Activated naive CD4-positive, alpha-beta T cell (primary cell): ENCODE measurements at places on chromosomes 1 and 21.

- DNase-seq: peak; percentile 56
Measured at GRCh38 chr1:109075531-109076490, at the start of gene TAF13. Gene TAF13, minus strand, starts transcription at chr1:109076003. Its CDS starts 56 bp downstream, at chr1:109075947.

GRCh38 chr1:100039591-100039990, 69.8 kb downstream of the SLC35A3 start:
- no peak for DNase-seq

DNA sequence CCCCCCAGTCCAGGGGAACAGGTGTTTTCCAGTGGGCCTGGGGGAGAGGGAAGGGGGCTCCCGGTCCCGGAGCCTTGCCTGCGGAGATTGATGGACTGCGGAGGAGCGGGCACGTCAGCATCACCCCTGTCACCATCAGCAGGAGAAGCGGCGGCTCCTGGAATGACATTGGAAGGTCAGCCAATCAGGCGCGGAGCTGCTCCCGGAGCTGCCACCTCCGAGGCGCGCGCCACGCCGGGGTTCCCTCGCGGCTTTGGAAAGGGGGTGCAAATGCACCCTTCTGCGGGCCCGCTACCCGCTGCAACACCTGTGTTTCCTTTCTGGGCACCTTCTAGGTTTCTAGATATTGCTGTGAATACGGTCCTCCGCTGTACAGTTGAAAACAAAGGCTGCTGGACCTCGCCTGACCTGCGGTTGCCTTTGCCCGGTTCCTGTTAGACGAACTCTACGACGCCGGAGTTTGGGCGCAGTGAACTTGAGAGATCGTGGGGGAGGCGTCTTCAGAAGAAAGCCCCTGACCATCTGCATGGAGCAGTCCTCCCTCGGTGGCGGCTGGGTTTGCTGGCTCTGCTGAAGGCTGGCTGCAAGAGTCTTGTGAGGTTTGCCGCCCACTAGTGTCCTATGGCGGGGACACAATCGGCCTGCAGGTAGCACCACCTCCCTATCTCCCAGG, 5.3 kb downstream of the DSCAM start:
- no peak for DNase-seq

- peak; percentile 64 for DNase-seq
Measured at GRCh38 chr1:206923009-206923960, 1.5 kb upstream of the FCMR start.

DNA sequence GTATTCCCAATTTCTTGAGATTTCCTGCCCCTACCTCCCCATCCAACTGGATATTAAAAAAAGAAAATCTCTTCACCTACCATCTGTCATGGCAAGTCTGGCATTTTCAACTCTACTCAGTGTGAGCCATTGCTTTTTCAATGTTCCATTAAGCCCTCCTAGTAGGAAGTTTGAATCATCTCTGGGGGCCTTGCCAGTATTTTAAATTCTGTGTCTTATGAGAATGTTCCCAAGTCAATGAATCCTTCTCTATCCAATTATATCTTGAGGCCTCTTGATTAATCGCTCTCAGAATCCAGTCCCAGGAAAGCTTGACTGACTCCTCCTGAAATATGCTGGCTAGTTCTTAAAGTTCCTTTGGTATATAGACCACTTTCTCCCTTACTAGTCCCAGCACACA, 91.5 kb downstream of the NGF start:
- DNase-seq: no peak

DNA sequence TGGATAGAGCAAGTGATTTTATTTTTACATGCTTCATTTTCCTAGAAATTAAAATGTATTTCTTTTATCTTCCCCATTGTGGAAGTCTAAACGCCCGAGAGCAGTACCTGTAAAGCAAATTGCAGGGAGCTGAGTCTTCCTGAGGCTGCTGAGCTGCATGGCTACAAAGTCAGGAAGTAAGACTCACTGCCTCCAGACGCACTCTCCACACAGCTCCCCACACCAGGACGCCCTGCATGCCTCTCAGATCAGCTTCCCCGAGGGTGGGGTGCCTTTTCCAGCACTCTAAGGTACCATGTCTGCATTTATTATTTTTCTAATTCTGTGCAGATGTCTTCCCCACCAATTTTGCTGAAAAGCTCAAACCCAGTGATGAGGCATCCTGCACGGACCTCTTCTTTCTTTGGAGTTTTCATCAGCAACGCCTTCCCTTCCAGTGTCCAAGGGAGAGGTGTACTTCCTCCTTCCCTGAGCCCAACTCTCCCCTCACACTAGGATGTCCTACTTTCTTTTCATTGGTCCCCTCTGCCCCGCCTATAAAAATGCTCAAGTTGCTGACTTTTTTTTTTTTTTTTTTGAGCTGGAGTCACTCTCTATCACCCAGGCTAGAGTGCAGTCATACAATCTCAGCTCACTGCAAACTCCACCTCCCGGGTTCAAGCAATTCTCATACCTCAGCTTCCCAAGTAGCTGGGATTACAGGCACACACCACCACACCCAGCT, 114.7 kb downstream of the PCNX2 start:
- no peak for DNase-seq

DNA sequence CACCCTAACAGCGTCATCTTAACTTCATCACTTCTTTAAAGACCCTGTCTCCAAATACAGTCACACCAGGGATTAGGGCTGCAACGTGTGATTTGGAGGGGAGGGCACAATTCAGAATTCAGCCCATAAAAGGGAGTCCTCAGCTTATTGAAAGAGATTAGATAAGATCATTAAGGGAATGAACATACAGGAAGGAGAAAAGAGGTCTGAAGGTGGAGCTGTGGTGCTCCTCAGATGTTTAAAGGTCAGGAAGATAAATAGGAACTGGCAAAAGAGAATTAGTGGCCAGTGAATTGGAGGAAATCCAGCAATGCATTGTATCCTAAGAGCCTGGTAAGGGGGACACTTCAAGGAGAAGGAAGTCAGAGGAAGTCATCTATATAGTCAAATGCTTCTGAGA, 113.5 kb downstream of the PROX1 start:
- DNase-seq: no peak

- DNase-seq: no peak
Measured at GRCh38 chr1:20080441-20081352, 10.7 kb downstream of the PLA2G5 start.

GRCh38 chr1:62746086-62746808, 37.7 kb upstream of the ATG4C start:
- no peak for DNase-seq

GRCh38 chr21:16082038-16082816, 352.4 kb downstream of the USP25 start:
- no peak for DNase-seq

DNA sequence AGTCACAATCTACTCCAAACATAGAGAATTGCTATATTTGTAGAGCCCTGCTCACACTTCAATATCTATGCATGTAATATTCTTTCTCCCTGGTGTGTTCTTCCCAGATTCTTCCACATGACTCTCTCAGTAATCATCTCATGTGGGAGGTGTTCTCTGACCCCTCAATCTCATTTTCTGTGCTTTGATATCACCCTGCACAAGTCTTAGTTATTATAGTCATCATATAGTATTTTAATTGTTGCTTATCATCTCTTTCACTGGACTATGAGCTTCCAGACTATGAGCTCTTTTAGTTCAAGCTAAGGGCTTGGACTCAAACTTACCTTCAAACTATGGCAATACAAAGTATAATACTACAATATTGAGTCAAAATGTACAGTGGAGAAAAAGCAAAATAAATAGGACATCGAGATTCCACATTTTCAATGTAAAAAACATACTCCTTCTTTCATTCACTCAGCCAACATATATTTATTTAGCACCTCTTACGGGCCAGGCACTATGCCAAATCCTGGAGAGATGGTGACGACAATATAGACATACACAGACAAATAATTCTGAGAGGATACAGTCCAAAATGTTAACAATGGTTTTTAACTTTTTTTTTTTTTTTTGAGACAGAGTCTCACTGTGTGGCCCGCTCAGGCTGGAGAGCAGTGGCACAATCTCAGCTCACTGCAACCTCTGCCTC, 12.7 kb downstream of the TESK2 start:
- no peak for DNase-seq

GRCh38 chr21:29477347-29477746, 178.6 kb downstream of the BACH1 start:
- no peak for DNase-seq

DNA sequence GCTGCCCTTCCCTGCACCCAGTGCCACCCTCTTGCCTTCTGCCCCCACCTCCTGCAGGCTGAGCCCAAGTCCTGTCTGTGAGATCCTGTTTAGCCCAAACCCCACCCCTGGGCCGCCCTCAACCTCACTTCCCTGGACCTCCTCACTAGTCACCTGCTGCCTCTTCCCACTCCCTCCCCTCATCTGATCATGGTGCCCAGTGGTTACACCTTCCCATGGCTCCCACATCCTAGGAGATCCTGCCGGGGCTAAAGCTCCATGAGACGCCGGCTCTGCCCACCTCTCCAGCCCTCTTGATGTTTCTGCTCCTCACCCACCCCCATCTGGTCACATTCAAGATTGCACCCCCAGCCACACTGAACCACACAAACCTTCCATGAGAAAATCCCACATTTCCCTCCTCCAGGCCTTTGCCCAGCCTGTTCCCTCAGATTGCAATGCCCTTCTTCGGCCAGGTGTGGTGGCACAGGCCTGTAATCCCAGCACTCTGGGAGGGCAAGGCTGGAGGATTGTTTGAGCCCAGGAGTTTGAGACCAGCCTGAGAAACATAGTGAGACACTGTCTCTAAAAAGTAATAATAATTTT, 17.0 kb downstream of the TTC39A start:
- no peak for DNase-seq

GRCh38 chr1:54332781-54333585, 73.2 kb downstream of the SSBP3 start:
- no peak for DNase-seq

- no peak for DNase-seq
Measured at GRCh38 chr1:203573730-203574129, 52.9 kb upstream of the ATP2B4 start.

GRCh38 chr1:29829448-29830344, 593.4 kb downstream of the PTPRU start:
- DNase-seq: no peak

DNA sequence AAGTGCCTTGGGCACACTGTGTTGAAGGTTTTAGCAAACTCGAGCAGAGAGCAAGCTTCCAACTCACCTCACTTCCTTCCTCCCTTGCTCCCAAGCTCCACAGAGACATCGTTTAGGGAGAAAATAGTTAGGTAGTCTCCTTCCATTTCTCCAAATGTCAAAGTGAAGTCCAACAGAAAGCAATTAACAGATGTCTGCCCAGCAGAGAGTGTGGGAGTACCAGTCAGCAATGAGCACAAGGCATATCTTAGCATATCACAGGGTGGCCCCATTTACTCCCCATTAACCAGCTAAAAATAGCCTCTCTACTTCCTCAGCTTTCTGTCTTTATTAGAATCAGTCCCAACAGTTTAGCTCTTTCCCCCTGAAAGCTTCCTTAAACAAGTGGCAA, 334.2 kb upstream of the CAMK1G start:
- DNase-seq: no peak

- DNase-seq: no peak
Measured at GRCh38 chr1:247110627-247111258, 6.6 kb upstream of the ZNF669 start.

DNA sequence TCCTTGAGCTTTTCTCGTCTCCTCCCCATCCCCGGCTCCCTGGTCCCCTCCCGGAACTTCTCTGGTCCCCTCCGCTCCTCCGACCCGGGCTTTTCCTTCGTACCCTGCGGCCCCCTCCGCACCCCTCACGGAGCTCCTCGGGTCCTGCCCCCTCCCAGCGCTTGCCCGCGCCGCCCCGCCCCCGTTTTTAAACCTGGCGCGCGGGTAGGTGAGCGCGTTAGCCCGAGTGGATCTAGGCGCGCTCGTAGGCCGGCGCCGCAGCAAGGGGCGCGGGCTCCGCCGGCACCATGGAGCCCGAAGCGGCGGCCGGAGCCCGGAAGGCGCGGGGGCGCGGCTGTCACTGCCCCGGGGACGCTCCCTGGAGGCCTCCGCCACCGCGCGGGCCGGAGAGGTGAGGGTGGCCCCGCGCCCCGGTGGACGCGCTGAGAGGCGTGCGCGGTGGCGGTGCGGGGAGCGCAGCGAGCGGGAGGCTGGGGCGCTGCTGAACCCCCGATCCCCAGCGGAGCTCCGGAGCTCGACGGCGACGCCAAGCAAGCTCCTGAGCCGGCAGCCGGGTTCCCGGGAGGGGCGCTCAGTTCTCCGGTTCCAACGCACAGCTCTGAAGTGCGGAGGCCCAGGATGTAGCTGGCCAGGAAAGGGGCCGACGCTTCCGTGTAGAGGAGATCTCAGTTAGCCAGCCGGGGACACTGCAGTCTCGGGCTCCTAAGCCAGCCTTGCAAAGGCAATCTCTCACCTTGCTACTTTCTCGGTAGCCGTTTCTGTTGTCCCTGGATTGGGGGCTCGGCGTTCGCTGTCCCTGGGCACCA, at the start of gene RIPPLY3:
RIPPLY3 (plus strand) TSS at position 217 of the 806 bp plus-strand sequence; CDS start at position 288, 71 bp downstream.
- no peak for DNase-seq

GRCh38 chr21:33761441-33762036, 119.2 kb downstream of the ITSN1 start:
- no peak for DNase-seq

GRCh38 chr1:155698382-155699038, 9.6 kb downstream of the DAP3 start:
- no peak for DNase-seq

DNA sequence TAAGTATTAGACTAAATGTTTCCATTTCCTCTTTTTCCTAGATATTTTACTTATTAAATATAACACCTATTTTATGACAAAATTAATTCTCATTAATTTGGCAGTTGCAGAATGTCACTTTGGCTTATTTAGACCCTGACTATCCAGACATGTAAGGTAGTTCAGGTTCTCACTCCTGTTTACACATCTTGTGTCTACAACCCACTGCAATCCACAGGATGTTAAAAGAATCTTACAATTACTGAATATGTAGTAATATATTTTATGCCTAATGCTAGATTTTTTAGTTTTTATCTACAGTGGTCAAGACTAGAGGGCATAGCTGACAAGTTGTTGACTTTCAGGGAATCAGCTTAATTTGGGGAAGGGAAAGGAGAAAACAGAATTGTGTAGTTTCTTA, 346.7 kb downstream of the USP25 start:
- no peak for DNase-seq

GRCh38 chr21:35614396-35614921, 445.9 kb downstream of the SETD4 start:
- DNase-seq: no peak
